ENCODE measurements at places on chromosomes 1 and 21.

GRCh38 chr1:34199927-34200326 is 23.2 kb downstream of the C1orf94 start:
- DNase-seq = no peak

GRCh38 chr1:245512980-245513578 is 358.3 kb downstream of the KIF26B start:
- peak; percentile 12 for DNase-seq

GRCh38 chr1:53350853-53351767 is 23.2 kb upstream of the LRP8 start:
- no peak for DNase-seq

DNA sequence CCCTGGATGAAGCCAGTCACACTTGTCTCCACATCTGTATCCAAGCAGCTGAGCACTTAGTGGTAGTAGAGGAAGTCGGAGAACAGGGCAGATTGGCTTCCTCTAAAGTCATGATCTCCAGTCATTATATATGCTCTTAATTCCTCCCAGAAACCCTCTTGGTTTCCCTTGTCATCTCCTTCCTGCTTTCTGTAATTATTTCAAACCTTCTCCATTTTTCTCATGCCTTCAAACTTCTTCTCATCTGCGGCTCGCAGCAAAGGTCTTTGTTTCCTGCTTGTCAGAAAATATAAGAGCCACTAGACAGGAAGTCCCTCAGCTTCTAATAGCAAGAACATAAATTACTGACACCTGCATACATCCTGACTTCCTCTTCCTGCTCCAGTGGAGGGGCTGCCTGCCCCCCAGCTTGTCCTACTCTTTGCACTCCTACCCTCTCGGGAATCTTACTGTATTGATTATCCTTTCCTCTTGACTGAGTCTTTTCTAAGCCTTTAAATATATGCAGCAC is 124.6 kb upstream of the NGF start:
- no peak for DNase-seq
